ENCODE measurements at places on chromosomes 2 and 18.

- DNase-seq = no peak
Observed at GRCh38 chr18:28802546-28802945, 625.6 kb upstream of the CDH2 start.

- no peak for DNase-seq
Observed at GRCh38 chr18:51433296-51433695, 235.8 kb upstream of the MEX3C start.

- DNase-seq = peak; percentile 48
Observed at GRCh38 chr2:101805152-101806088, 107.9 kb downstream of the MAP4K4 start.

DNA sequence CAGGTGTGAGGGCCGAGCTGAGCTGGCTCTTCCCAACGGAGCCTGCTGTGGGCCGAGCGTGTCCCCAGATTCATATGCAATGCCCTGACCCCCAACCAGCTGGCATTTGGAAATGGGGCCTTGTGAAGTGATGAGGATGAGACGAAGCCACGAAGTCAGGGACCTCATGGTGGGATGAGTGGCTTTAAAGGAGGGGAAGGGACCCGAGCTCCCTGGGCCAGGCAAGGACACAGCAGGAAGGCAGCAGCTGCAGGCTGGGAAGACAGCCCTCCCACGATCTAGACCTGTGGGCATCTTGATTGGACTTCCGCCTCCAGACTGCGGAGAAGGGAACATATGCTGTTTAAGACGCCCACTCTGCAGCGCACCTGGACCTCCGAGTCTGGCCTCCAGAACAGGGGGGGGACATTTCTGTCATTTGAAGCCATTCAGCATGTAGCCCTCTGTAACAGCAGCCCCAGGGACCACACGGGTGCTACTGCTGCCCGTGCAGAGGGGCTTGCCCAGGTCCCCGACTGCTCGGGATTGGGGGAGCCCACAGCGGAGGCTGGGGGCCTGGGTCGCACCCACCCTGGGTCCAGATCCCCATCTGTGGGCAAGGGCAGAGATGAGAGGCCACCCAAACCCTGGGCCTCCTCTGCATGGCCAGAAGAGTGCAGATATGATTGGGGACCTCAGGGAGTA is 27.2 kb downstream of the KIF1A start:
- DNase-seq = no peak

DNA sequence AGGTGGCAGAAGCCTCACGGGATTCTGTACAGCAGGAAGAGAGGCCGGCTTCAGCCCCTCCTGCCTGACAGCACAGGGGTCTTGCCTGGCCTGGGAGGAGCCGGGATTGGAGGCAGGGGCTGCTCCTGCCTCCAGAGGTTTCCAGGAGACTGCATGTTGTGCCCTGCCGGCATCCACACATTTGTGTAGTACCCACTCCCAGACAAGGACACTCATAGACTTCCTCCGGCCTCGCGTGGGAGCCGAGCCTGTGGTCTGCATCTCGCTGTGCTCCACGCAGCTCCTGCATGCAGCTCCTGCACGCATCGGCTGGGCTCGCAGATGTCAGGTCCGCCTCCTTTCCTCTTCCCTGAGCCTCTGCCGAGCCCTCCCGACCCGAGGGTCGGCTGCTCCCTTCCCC is 34.7 kb downstream of the TPO start:
- no peak for DNase-seq

DNA sequence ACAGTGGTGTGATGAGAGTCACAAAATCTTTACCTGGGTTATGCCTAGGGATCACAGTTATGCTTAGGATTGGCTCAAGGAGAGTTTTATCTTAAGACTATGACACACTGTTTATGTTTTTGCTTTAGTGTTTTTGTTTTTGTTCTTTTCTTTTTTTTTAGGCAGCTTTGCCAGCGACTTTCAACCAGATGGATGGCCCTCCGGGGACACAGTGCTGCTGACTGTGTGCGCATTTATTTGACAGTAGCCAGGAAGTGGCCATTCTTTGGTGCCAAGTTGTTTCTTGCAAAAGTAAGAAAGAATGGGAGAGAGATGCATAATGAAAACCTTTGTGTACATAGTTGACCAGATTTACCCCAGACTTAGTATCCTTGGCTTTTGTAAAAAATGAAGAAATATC is 15.1 kb upstream of the DYNC2LI1 start:
- DNase-seq = no peak

DNA sequence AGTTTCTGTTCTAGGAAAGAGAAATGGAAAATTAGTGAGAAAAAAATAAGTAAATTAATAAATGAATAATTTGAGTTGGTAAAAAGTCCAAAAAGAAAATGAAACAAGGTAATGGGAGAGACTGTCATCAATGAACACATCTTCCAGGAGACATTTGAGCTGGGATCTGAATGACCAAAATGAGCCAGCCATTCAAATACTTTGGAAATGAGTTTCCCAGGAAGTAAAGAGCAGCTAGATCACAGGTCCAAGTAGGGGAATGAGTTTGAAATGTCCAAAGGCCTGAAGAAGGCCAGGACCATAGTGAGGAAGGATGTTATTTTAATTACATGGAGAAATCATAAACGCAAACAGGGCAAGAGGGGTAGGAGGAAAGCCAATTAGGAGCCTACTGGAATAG is 6.6 kb upstream of the DNAH7 start:
- no peak for DNase-seq

DNA sequence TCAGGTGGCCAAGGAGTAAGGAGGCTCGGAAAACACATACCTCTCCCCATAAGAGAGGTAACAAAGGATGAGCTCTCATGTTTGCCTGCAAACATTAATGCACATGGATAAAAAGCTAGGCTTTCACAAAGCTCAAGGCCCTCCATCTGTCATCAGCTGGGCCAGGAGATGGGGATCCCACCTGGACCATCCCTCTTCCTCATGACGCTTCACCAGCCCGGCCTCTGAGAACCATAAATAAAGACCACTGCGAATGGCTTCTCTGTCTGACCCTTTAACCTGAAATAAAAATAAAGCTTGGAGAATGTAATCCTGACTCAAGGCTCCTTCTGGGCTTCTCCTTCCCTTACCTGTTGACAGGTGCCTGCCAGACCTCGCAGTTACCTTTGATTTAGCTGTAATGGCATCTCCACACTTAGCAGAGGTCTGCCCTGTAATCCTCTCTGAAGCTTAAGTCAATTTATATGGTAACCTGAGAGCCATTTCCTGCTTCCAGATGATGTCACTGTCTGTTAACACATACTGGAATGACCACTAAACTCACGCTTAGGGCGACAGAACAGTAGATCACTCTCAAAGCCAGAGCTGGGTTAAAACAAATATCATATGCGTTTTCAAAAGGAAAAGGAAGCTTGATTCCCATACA is 29.3 kb upstream of the FOXI3 start:
- no peak for DNase-seq

GRCh38 chr18:28398471-28398870 is 221.5 kb upstream of the CDH2 start:
- no peak for DNase-seq

DNA sequence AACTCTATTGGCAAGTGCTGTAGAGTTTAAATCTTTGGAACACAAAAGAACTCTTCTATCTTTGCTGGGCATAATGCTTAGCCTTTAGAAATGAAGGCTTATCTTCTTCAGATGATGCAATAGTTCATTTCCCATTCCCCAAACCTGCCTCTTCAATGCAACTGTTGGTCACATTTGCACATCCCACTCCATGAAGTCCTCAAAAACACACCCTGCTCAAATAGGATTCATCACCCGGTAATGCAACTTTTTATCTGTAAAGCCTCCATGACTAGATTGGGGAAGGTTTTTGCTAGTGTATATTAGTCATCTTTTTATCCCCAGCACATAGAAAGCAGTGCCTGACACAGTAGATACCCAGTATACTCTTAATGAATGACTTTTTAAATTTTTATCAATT is 376.4 kb downstream of the RBM43 start:
- DNase-seq = no peak

DNA sequence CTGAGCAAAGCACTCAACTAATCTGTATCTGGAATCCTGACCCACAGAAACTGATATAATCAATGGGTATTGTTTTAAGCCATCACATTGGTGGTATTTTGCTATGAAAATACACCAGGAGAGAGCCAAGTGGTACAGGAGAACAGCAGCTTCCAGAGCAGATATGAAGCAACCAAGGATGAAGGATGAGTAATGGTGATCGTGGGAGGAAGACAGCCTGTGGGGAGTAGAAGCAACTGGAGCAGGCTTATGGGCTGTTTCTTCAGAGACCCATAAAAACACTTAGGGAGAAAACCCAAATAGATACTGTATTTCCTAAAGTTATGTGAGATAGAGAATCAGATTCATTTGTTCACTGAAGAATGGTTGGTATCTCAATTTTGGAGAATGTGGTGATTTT is 330.8 kb downstream of the NUP35 start:
- DNase-seq = no peak

DNA sequence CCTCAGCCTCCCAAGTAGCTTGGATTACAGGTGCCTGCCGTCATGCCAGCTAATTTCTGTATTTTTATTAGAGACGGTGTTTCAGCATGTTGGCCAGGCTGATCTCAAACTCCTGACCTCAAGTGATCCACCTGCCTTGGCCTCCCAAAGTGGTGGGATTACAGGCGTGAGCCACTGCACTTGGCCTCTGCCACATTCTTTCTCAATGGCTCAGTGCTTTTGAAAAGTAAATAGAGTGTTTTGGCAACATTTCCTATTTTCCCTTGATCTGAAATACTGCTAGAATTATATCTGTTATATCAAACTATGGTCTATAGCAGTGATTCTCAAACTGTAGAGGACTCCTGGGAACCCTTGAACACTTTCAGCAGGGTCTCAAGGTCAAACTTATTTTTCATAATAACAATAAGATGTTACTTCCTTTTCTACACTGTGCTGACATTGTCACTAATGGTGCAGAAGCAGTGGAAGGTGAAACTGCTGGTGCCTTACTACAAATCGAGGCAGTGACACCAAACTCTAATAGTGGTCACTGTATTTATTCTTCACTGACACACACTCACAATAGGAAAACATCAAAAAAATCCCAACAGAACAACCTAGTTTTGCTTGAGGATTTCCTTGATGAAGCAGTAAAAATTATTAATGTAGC is 10.6 kb downstream of the DAW1 start:
- no peak for DNase-seq

DNA sequence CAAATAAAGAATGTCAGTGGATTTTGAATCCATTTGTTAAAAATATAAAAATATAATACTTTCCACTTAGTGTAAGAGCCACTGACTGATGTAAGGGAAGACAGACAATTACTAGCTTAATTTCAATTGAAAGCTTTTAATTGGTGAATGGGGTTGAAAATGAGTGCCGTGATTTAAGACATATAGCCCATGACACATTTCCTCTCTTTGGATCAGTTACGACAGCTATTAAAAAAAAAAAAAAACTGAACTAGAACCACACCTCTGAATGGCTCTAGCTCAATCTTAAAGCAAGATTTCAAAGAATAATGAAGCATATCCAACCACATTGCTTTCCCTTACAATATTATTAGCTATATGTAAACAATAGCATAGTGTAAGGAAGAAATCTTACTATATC is 44.0 kb downstream of the CIB4 start:
- DNase-seq = no peak

DNA sequence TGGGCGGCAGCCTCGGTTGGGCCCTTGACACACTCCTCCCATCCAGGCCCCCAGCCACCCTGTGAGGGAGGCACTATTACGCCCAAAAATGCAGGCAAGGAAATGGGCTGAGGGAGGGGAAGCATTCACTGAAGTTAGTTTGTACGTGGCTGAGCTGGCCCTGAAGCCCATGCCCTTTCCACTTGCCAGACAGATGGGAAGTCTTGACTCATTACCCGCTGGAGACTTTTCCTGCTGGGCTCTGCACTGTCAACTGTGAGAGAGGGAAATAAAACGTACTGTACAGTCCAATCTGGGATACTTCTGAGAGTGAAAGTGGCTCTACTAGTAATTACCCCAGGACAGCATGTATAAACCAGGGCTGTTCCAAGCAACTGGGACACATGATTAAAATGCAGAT is 125.9 kb downstream of the MSH2 start:
- DNase-seq = no peak

- no peak for DNase-seq
Observed at GRCh38 chr2:195049372-195050031, 607.5 kb upstream of the SLC39A10 start.

GRCh38 chr2:120707816-120708215 is 27.9 kb upstream of the GLI2 start:
- no peak for DNase-seq

- DNase-seq = no peak
Observed at GRCh38 chr2:168819829-168820489, 17.5 kb downstream of the NOSTRIN start.

GRCh38 chr2:159855143-159855542 is 57.1 kb upstream of the CD302 start:
- no peak for DNase-seq

- DNase-seq = no peak
Observed at GRCh38 chr2:164068063-164068462, 332.3 kb upstream of the FIGN start.

GRCh38 chr2:228369400-228370031 is 188.0 kb upstream of the SPHKAP start:
- no peak for DNase-seq

- no peak for DNase-seq
Observed at GRCh38 chr2:212030709-212031108, 507.9 kb downstream of the ERBB4 start.

GRCh38 chr2:47310801-47311560 is 92.0 kb upstream of the MSH2 start:
- DNase-seq = no peak

GRCh38 chr2:119290859-119291587 is 67.4 kb downstream of the STEAP3 start:
- peak; percentile 80 for DNase-seq

- DNase-seq = no peak
Observed at GRCh38 chr2:226114436-226114835, 685.2 kb downstream of the IRS1 start.

- no peak for DNase-seq
Observed at GRCh38 chr2:39981883-39982311, 202.8 kb upstream of the THUMPD2 start.

DNA sequence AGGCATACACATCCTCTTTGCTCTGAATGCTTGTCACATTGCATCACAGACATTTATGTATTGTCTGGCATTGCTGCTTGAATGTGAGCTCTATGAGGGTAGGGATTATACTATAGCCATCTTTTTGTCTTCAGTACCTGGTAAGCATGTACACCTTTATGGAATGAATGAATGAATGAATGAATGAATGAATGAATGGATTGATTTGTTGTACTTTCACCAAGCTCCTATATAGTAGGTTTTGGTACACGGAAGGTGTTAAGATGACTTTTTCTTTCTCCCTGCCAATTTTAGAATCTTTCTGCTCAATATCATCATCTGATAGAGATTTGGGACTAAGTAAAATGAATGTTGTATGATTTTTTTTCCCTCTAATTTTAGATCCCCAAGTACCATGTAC is 13.5 kb downstream of the LTBP1 start:
- DNase-seq = no peak

GRCh38 chr2:130864830-130865800 is 28.4 kb downstream of the ARHGEF4 start:
- DNase-seq = peak; percentile 62

- DNase-seq = no peak
Observed at GRCh38 chr2:128809880-128810279, 491.2 kb upstream of the HS6ST1 start.

GRCh38 chr18:35971661-35972196 is 750 bp upstream of the RMP24 start:
- no peak for DNase-seq

Data from ovary (tissue), 10 donors.